ENCODE measurements at places on chromosomes 16 and 17.

DNA sequence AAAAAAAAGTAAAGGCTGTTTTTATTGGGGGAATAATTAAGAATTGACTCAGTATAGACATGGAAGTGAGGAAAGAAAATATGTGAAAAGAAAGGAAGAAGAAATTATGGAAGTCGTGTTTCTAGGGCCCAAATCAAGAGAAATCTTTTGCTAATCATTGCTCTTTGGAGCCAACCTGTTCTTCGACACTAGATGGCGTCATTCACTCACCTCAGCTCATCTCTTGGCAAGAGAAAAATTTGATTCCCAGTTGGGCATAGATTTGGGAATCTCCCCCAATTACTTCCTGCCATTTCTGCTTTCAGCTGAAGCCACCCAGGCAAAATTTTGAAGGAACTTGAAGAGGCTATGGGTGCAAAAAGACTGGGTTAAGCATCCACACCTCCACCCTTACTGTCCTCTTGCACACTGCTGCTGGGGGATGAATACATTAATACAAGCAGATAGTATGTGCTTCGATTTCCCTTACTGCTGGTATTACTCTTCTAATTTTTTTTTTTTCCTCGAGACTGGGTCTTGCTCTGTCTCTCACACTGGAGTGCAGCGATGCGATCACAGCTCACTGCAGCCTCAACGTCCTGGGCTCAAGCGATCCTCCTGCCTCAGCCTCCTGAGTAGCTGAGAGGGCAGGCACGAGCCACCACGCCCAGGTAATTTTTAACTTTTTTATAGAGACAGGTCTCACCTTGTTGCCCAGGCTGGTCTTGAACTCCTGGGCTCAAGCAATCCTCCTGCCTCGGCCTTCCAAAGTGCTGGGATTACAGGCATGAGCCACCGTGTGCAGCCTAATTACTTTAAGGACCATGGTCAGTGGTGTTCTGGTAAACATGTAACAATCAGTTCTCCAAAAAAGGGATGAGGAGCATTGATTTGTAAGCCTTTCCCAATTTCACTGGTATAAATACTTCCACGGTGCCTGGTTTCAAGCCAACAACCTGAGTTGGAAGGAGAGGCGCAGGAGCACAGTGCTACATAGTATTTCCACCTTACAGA is 13.5 kb downstream of the PSMD7 start:
- H3K36me3 ChIP-seq: peaks cover 14% of the 10 kb centered on the region
- H3K4me3 ChIP-seq: no peak overlapping the region

- DNase-seq: no peak
- H3K36me3 ChIP-seq: peaks cover 4% of the 10 kb centered on the region
- H3K4me1 ChIP-seq: peaks cover 40% of the 10 kb centered on the region
- peak overlapping the region; percentile 39 for H3K27ac ChIP-seq
Measured at GRCh38 chr16:75461575-75461974, 2.9 kb downstream of the TMEM170A start.

GRCh38 chr16:17026600-17027242 is 444.0 kb downstream of the XYLT1 start:
- no peaks in the 10 kb centered on the region for H3K4me1 ChIP-seq
- no peak overlapping the region for H3K27ac ChIP-seq
- H3K4me3 ChIP-seq: no peak overlapping the region
- DNase-seq: no peak
- no peaks in the 10 kb centered on the region for H3K36me3 ChIP-seq

GRCh38 chr16:51228097-51228659 is 77.1 kb upstream of the SALL1 start:
- H3K27ac ChIP-seq: no peak overlapping the region
- no peaks in the 10 kb centered on the region for H3K36me3 ChIP-seq
- H3K4me1 ChIP-seq: no peaks in the 10 kb centered on the region

- DNase-seq: no peak
- H3K4me1 ChIP-seq: no peaks in the 10 kb centered on the region
- H3K27me3 ChIP-seq: no peaks in the 10 kb centered on the region
- H3K36me3 ChIP-seq: no peaks in the 10 kb centered on the region
Measured at GRCh38 chr16:79081297-79082066, 519.1 kb downstream of the MAF start.

DNA sequence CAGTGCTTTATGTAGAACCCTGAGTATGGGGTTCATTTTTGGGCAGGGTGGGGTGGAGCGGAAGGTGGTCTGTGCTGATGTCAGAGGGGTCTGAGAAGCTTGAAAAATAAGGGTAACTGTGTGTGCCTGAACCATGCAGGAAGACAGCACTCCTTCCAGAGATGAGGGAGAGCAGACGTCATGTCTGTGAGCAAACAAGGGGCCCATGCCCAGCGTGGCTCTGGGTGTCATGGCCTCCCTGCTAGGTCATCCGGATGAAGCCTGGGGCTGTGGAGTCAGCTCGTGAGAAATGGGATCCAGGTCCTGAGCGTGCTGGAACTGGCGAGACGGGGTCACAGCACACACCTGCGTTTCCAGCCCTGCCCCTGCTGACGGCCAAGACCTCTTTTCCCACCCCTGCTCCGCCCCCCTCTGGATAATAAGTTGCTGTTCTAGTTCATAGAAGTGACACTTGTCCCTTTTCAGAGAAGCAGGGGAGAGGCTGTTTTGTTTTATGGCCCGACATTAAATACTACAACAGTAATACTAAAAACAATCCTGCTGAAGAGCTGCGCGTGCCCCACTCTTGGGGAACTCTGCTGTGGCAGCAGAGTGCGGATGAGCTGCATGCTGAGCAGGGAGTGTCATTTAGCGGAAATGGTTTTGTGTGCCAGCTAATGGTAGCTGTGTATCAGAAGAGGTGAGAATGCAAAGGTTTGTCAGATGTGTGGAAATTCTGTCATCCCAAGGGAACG is 92.6 kb downstream of the RPTOR start:
- H3K4me1 ChIP-seq: peaks cover 16% of the 10 kb centered on the region
- no peak overlapping the region for H3K4me3 ChIP-seq
- DNase-seq: no peak
- H3K27me3 ChIP-seq: no peaks in the 10 kb centered on the region

GRCh38 chr16:89363621-89364393 is 126.6 kb downstream of the ANKRD11 start:
- DNase-seq: no peak
- peaks cover 59% of the 10 kb centered on the region for H3K4me1 ChIP-seq
- H3K27ac ChIP-seq: peak overlapping the region; percentile 86
- no peak overlapping the region for H3K4me3 ChIP-seq
- no peaks in the 10 kb centered on the region for H3K27me3 ChIP-seq

DNA sequence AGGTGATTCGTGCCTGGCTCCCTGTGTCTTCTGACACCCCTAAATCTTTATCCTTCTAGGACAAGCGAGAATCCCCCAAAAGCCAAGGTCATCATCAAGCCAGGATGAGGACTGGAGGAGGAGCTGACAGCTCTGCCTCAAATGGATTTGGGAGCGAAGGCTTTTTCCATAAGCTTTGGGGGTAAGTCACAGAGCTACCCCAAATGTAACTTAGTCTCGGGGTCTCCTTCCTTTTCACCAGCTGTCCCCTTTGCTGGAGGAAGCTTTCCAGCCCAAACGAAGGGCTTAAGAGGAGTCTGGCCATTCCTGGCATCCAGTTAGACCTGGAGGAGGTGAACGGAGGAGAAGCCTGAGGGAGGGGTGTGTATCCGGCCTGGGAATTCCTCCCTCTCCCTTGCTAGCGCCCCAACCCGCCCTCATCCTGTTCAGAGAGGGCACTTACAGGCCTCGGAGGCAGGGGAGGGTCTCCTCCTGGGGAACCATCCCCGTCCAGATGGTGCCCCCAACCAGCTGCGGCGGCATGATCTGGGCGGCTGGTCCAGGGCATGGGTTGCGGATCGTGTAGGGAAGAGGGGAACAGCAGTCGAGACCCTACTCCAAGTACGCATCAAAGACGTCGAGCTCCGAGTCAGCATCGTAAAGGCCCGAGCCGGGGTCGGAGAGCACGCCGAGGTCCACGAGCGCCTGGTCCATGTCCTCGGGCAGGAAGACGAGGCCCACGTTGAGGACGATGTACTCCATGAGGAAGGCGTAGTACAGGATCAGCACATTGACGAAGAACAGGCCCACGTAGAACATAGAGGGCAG is 938 bp downstream of the DEXI start:
- no peaks in the 10 kb centered on the region for H3K27me3 ChIP-seq
- peaks cover 57% of the 10 kb centered on the region for H3K4me1 ChIP-seq
- no peaks in the 10 kb centered on the region for H3K36me3 ChIP-seq
- H3K4me3 ChIP-seq: peak overlapping the region; percentile 90

- no peak for DNase-seq
- peaks cover 21% of the 10 kb centered on the region for H3K27me3 ChIP-seq
- peak overlapping the region; percentile 0 for H3K4me3 ChIP-seq
- H3K4me1 ChIP-seq: peaks cover 37% of the 10 kb centered on the region
- no peaks in the 10 kb centered on the region for H3K36me3 ChIP-seq
- peak overlapping the region; percentile 62 for H3K27ac ChIP-seq
Measured at GRCh38 chr16:54631782-54632181, 298.9 kb upstream of the IRX5 start.

- H3K36me3 ChIP-seq: peaks cover 5% of the 10 kb centered on the region
- H3K4me1 ChIP-seq: peaks cover 12% of the 10 kb centered on the region
- peaks cover 11% of the 10 kb centered on the region for H3K27me3 ChIP-seq
- peak overlapping the region; percentile 77 for H3K27ac ChIP-seq
Measured at GRCh38 chr16:68229431-68230175, 6.3 kb downstream of the ESRP2 start.

- no peaks in the 10 kb centered on the region for H3K27me3 ChIP-seq
- peaks cover 22% of the 10 kb centered on the region for H3K36me3 ChIP-seq
- no peak for DNase-seq
- H3K4me1 ChIP-seq: no peaks in the 10 kb centered on the region
Measured at GRCh38 chr17:42989141-42989540, 8.8 kb downstream of the RUNDC1 start.

GRCh38 chr17:57111386-57111785 is 26.3 kb downstream of the AKAP1 start:
- no peak for DNase-seq
- H3K36me3 ChIP-seq: peaks cover 15% of the 10 kb centered on the region
- no peak overlapping the region for H3K4me3 ChIP-seq
- H3K4me1 ChIP-seq: peaks cover 13% of the 10 kb centered on the region

DNA sequence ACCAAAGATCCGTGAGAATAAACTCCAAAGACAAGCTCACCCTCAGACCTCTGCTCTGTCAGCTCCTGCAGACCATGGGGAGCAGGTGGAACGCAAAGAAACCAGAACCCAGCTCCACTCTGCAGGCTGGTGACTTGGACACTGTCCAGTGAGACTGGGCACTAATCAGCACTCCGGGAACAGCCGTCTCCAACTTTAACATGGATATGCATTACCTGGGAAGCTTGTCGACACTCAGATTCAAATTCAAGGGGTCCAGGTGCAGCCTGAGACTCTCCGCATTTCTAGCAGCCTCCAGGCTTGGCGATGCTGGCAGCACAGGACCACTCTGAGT is 9.1 kb downstream of the SLX4 start:
- H3K4me1 ChIP-seq: no peaks in the 10 kb centered on the region
- DNase-seq: no peak
- H3K27ac ChIP-seq: no peak overlapping the region
- peaks cover 53% of the 10 kb centered on the region for H3K36me3 ChIP-seq

DNA sequence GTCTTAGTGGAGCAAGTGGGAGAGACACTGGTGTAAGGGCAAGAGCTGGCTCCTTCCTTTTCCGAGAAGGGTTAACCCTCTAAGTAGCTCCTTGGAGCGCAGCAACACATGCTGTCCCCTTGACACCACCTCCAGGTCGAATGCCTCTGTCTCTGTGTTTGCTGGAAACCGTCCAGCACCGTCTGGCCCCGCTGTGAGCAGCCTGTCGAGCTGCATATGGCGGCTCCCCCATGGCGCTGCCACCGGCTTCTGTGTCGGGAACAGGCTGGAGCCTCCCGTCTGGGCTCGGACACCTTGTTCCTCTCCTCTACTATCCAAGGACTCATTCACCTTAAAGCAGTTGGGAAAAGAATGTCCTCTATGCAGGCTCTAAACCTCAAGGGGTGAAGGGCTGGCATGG is 28.9 kb upstream of the WSCD1 start:
- H3K27ac ChIP-seq: no peak overlapping the region
- H3K4me1 ChIP-seq: no peaks in the 10 kb centered on the region
- H3K36me3 ChIP-seq: no peaks in the 10 kb centered on the region
- H3K4me3 ChIP-seq: no peak overlapping the region
- H3K27me3 ChIP-seq: peaks cover 23% of the 10 kb centered on the region

GRCh38 chr16:66701516-66701915 is 5.0 kb upstream of the CMTM4 start:
- H3K4me3 ChIP-seq: no peak overlapping the region
- DNase-seq: no peak
- H3K4me1 ChIP-seq: no peaks in the 10 kb centered on the region
- H3K36me3 ChIP-seq: no peaks in the 10 kb centered on the region
- no peak overlapping the region for H3K27ac ChIP-seq
- H3K27me3 ChIP-seq: peaks cover 1% of the 10 kb centered on the region

GRCh38 chr17:36128411-36128978 is 24.9 kb downstream of the CCL4 start:
- H3K27me3 ChIP-seq: peaks cover 34% of the 10 kb centered on the region
- H3K27ac ChIP-seq: no peak overlapping the region
- no peaks in the 10 kb centered on the region for H3K36me3 ChIP-seq
- DNase-seq: no peak
- no peak overlapping the region for H3K4me3 ChIP-seq

GRCh38 chr16:50675686-50676610 is 5.2 kb downstream of the SNX20 start:
- H3K4me3 ChIP-seq: no peak overlapping the region
- H3K36me3 ChIP-seq: peaks cover 11% of the 10 kb centered on the region
- no peak overlapping the region for H3K27ac ChIP-seq
- no peaks in the 10 kb centered on the region for H3K4me1 ChIP-seq

- H3K27me3 ChIP-seq: peaks cover 50% of the 10 kb centered on the region
- no peaks in the 10 kb centered on the region for H3K4me1 ChIP-seq
Measured at GRCh38 chr16:66459878-66460277, 32.8 kb downstream of the BEAN1 start.

GRCh38 chr16:58111302-58111627 is 17.9 kb downstream of the CFAP20 start:
- H3K4me1 ChIP-seq: peaks cover 15% of the 10 kb centered on the region
- H3K27ac ChIP-seq: no peak overlapping the region
- no peak for DNase-seq
- H3K36me3 ChIP-seq: peaks cover 35% of the 10 kb centered on the region
- H3K4me3 ChIP-seq: no peak overlapping the region

GRCh38 chr16:56203052-56203451 is 11.8 kb downstream of the GNAO1 start:
- peaks cover 13% of the 10 kb centered on the region for H3K27me3 ChIP-seq
- no peak overlapping the region for H3K4me3 ChIP-seq
- DNase-seq: no peak

- no peak for DNase-seq
- H3K27me3 ChIP-seq: no peaks in the 10 kb centered on the region
- H3K36me3 ChIP-seq: peaks cover 21% of the 10 kb centered on the region
- no peak overlapping the region for H3K4me3 ChIP-seq
Measured at GRCh38 chr17:77188084-77189066, 47.6 kb downstream of the SEC14L1 start.

DNA sequence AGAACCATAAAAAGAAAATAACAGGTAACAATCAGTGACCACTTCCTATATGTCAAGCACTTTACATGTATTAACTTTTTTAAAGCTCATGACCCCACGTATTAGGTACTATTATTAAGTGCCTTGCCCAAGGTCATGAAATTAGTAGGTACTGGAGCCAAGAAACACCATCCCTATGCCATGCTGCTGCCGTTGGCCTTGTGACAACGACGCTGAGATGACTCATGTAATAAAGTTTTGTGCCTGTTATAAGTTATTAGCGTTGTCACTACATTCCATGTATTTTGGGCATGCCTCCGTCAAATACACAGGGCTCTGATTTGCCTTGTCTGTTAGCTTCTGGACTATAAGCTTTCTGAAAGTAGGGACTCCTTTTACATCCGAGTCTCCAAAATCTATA is 1.4 kb downstream of the BBS2 start:
- peaks cover 5% of the 10 kb centered on the region for H3K36me3 ChIP-seq
- H3K27ac ChIP-seq: peak overlapping the region; percentile 71
- no peaks in the 10 kb centered on the region for H3K27me3 ChIP-seq
- H3K4me3 ChIP-seq: peak overlapping the region; percentile 79
